ENCODE measurements at places on chromosomes 2 and 18.

DNA sequence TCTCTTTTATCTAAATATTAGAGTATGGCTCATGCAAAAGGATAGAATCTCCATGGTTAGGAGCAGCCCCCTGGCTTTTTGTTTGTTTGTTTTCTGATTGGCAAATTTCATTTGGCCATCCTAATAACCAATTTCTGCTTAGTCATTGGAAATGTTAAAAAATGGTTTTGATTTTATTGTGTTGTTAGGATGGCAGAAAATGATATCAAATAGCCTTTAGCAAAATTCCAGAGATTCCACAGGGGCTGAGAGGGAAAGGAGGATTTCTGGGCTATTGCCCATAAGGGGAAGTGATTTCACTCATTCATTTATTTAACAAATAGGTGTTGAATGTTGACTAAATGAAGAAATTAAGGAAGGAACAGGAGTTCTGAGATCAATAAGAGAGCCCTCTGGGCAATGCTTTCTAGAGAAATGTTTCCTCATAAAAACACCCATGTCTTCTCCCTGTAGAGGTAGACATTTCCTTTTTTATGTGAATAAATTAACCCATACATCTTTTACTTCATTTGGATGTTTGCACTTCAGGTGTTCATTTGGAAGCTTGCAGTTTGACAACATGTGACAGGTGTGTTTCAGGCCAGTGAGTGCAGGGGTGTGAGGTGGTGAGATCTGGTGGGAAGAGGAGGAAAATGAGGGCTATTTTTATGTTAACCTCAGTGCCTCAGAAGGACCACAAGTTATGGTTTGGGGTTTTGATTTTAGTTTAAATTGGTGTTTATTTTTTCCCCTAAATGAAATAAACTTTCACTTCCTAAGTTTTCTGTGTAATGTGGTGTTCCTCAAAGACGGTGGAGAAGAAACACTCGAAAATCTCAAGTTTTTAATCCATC, 61.7 kb upstream of the EPC2 start:
- DNase-seq = no peak

GRCh38 chr2:112627060-112628040, 18.4 kb upstream of the SLC20A1 start:
- no peak for DNase-seq

DNA sequence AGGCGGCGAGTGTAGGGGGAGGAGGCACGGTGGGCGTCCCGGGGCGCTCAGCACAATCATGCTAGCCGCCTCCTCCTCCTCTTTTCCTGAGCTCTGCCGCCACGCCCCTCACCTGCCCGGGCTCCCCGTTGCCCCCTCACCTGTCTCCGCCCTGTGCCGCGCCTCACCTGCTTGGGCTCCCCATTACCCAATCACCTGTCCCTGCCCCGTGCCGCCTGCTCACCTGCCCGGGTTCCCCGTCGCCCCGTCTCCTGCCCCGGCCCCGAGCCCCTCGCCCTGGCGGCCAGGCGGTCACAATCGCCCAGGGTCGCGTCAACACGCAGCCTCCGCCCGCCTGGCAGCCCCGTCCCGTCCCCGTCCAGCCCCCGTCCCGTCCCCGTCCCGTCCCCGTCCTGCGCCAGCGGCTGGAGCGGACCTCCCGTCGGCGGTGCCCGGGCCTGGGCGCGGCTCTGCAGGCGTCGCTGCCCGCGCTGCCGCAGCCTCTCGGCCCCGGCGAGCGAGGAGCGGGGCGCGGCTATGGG, at the start of gene DCDC2C:
Gene DCDC2C (plus strand): TSS at position 340 of the 521 bp plus-strand sequence. CDS start 177 bp downstream, at position 517.
- no peak for DNase-seq

- no peak for DNase-seq
Measured at GRCh38 chr2:138035608-138036217, 71.4 kb downstream of the HNMT start.

DNA sequence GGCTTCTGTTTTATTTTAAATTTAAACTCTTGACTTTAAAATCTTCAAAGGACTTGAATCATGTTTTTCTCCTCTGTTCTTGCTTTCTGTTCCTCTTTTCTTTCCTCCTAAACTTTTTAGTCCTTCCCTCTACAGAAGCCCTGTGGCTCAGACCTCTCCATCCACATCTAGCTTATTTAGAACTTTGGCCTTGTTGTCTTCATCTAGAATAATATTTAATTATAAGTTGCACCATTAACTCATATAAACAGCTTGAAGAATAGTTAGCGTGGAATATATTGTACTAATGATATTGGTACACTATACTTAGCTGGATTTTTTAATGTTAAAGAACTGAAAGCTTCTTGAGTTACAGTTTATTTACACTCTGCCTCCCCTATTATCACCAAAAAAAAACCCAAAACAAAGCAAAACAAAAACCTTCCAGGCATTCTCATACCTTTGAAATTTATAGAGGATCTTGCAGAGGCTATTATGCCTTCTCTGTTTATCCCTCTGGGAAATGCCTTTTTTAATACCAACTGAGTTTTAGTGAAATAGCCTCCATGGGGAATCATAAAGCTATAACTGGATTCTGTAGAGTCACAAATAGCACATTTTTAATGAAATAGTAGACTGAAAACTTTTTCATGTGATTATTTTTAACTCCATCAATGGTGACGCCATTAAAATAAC, 9.2 kb upstream of the CCDC141 start:
- no peak for DNase-seq
